Activated T-helper 9 cell treated with anti-CD3 and anti-CD28 coated beads, Interleukin-2, amount 50 U/mL, for 16 hours (primary cell): ENCODE measurements at places on chromosomes 5 and 9.

DNA sequence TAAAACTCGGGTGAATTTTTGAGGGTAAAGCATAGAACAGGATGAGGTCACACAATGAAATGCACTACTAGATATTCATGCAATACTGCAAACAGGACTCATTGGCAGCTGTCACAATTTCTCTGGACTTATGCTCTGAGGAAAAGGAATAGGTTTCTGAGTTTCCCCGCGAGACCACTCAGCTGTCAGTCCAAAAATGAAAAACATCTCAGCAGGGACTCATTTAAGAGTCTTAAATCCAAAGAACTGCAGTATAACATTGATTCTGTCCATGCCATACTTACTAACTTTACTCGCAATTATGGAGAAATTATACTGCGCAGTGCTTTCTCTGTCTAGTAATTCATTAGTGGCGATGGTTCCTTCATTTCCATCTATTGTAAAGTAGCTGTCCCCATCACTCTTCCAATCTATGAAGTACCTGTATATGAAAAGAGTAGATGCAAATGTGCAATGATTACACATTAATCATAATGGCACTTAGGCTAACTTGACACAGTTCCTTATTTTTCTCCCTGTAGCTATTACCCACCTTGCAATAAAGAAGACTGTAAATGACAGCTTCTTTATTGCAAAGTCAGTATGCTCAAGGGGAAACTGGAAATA is 1070.0 kb downstream of the CDH12 start:
- no peak for DNase-seq

- DNase-seq: no peak
These were observed 87.8 kb downstream of the JAK2 start for GRCh38 chr9:5072871-5073270.

DNA sequence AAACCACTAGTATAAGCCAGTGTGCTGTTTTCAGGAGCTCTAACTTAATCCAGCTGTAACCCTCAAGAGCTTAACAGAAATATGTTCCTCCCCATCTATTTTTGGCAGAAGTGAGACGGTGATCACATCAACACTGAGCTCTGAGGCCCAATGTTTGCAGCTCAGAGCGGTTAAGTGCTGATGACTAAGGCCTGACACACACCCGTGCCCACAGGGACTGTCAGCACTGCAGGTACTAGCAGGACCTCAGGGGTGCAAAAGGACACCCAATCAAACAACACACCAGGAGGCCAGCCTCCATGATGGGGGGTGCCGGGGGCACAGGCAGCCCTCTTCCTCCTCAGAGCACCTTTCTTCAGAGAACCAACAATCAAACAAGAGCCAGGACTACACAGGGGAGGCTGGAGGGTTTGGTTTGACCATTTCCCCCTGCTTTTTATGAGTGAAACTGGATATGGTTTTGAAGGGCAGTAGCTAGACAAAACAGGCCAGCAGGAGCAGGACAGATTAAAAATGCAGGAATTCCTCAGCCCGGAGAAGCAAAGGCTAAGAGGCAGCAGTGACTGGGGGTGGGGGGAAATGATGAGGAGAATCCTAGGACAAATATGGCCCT is 61.3 kb downstream of the RAPGEF1 start:
- DNase-seq: peak; percentile 72

DNA sequence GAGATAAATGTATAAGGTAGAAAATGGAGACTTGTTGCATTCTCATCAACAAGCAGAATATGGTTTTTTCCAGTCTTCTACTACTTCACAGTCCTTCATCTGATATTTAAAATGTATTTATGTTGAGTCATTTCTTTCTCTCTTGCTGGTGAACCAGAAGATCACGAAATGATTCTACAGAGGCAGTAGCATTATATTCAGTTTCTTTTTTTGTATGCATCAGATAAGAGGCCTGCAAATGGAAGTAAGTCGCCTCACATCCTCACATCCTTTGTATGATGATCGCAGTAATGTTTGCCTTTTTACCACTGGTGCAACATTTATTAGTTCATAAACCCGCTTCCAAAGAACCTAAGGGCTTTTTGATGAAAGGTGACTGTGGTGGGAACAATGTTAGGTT is 22.1 kb upstream of the IL13 start:
- DNase-seq: no peak

DNA sequence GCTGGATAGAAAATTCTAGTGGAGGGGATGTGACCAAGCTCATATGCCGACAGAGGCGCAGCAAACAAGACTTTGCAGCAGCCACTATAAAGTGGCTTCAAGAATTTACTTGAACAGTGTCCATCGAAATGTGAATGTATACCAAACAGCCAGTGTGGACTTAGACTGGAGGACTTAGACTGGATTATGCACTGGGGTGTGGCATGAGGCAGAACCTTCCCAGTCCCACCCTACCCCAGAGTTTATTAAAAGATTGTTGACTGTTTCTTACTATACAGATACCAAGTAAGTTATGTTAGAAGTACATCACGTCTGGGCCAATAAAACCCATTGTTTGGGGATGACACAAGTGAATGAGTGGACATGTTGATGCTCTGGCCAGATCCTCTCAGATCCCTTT is 561.3 kb upstream of the KLF4 start:
- DNase-seq: no peak

DNA sequence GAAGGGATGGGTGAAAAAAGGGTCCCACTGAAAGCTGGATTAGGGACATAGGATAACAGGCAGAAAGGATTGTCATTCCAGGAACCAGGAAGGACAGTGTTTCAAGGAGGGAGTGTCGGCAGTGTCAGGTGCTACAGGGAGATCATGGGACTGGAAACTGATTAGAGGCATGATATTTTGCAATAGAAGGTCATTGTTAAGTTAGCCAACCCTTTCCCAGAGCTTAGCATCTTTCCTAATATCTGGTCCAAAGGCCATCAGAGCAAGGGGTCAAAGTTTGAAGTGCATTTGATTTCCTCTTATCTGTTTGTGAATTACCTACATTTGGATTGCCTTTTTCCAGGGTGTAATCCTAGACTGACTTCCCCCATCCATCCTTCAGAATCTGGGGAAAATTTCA is 91.3 kb downstream of the DOCK2 start:
- DNase-seq: no peak

DNA sequence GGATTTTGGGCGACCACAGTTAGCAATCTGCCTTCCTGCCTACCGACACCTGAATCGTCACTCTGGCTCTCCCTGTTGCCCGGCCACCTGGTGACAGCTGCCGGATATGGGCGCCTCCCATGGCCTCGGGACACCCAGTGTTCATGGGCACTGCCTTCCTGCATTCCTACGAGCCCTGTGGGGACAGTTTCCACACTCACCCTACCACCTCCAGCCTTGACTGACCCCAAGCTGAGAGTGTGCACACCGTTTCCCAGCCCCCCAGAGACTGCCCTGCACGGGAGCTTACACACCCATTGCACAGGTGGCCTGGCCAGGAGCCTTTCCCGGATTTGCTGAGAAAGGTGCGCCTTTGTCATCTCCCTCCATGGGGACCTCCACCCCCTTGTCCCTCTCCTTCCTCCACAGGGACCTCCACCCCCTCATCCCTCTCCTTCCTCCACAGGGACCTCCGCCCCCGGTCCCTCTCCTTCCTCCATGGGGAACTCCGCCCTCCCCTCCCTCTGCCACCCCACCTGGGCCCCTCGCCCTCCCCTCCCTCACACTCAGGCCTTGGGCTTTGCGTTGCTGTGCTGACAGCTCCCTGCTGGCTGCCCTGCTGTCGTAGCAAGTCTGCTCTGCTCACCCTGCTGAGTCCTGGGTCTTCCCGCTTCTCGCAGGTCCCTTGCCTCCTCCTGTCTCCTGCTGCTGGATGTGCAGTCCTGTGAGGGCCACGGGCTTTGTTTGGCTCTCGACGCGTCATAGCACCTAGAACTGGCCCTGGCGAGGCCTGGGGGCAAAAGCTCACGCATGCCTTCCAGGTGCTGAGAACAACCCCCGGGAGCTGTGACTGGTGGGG is 48.4 kb downstream of the MRPL36 start:
- DNase-seq: no peak

GRCh38 chr5:151571270-151572173 is 19.6 kb downstream of the FAT2 start:
- no peak for DNase-seq

GRCh38 chr5:10934783-10935355 is 173.8 kb upstream of the DAP start:
- DNase-seq: no peak

DNA sequence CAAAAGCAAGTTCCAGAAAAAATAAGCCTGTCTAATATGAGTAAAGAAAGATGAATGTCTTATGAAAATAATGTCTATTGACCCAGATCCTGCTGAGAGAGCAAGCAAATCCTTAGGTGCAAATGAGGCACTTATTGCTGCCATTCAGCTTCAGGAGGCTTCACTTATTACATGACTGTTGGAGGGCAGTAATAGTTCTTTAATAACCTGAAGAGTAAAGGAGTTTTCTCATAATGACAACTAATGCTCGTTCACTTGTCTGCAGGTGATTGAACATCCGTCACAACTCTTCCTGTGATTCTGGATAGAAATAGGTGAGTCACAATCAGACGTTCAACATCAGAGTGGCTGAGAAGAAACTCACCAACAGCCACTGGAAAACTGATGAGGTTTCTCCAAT is 58.3 kb downstream of the SPOCK1 start:
- no peak for DNase-seq

DNA sequence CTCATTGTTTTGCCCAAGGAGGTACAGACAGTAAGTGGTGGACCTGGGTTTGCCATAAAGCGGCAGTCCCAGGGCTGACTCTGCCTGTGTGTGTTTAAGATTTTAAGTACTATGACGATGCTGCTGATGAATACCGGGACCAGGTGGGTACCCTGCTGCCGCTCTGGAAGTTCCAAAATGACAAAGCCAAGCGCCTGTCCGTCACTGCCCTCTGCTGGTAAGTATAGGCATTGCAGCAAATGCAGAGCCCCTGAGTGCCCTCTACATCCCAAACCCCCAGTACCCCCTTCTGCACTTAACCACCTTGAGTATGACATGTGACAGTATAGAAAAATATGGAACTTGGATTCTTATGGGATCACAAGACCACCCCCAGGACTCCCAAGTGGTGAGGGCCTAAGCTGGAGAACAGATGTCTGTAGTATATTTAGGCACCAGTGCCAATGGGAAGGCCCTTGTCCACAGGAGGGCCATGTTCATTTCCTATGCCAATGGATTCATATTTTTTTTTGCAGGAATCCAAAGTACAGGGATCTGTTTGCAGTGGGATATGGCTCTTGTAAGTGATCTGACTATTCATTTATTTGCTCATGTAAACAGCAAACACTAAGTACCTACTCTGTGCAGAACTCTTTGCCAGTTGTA is 22.0 kb downstream of the ENHO start:
- peak; percentile 65 for DNase-seq

DNA sequence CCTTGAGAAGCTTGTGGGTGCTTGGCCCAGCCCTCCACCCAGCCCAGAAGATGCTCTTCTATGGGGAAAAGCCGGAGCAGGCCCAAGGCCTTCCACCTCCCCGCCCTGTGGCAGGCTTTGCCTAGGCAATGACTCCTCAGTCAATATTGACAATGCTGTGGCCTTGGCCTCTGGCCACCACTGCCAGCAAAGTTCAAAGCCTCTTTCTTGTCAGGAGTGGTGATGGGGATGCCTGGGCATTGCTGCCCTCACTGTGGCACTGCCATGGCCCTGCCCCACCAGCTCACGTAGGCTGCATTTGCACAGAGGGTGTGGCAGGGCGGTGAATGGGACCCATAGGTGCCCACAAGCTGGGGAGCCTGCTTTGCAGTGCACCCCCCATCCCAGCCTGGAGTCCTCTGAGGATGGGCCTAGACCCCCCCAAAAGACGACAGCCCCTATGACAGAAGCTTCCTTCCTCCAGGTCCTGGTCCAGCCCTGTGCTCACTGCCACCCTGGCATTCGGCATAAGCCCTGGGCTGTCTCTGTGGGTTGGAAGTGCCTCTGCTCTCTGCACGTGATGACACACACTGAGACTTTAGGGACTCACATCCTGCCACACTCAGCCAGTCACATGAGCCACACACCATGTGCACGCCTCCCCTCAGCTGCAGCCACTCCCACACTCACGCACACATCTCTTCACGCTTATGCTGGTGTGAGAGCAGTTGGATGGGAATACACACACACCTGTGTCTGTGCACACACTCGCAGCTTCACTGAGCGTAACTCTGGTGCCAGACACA is 31.1 kb downstream of the MORN5 start:
- DNase-seq: no peak

DNA sequence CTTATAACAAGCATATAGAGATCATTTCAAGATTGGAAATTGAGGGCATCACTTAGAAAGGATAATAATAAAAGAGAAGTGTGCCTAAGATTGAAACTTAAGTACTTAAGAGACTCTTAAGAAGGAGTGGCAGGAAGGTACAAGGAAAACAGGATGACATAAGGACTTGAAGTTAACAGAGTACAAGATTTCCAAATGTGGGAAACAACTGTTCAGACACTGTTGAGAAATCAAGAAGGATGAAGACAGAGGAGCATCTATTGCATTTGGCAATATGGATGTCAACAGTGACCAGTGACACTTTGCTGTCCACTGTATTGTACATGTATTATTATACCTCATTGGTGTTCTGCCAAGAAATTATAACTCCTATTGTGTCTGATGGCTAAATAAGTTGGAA is 157.8 kb upstream of the PTGER4 start:
- DNase-seq: no peak

DNA sequence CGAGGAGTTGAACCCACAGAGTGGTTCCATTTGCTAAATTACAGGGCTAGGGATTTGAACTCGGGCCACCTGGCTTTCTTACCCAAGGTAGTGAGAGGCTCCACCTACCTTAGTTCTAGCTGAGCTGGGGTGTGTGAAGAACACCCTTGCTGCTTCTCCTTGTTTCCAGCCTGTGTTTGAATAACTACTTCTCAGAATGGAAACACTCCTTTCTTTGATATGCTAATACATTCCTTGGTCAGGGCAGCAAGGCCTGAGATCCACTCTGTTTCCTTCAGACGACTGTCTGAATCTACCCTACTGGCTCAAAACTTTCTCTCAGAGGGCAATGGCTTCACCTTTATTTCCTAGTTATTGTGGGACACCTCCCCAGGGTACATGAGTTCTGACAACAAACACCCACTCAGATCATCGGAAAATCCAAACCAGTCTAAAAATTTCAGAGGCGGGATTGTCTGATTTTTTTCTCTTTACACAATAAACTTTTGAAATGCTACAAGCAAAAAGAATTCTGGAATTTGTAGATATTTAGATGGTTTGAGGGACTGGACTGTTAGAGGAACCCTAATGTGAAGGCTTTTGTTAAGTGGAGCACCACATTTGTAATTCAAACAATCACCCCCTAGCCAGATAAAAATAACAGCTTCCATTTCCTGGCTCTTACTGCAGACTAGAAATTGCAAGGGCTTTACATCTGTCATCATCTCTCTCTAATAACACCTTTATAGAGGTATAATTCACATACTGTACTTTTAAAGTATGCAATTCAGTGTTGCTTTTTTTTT is 4.0 kb upstream of the ATP6V1G1 start:
- DNase-seq: no peak

- no peak for DNase-seq
These were observed 176.5 kb upstream of the PANK3 start for GRCh38 chr5:168755548-168756093.

DNA sequence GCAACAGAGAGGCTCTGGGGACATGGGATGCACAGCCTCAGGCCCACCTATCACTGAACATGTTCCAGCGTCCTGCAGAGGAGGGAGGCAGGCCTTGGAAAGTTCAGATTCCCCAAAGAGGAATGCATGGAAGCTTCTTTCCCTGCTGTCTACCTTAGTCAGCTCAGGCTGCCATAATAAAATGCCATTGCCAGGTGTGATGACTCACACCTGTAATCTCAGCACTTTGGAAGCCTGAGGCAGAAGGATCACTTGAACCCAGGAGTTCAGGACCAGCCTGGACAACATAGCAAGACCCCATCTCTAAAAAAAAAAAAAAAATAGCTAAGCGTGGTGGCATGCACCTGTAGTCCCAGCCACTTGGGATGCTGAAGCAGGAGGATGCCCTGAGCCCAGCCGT is 24.5 kb upstream of the TOR1B start:
- no peak for DNase-seq
